H54 (cell line): ENCODE measurements at places on chromosomes 2 and 18.

- DNase-seq = no peak
These were observed 15.9 kb downstream of the C2orf74 start for GRCh38 chr2:61177727-61178549.

- DNase-seq = no peak
These were observed 256.1 kb upstream of the CHAC2 start for GRCh38 chr2:53511549-53511948.

DNA sequence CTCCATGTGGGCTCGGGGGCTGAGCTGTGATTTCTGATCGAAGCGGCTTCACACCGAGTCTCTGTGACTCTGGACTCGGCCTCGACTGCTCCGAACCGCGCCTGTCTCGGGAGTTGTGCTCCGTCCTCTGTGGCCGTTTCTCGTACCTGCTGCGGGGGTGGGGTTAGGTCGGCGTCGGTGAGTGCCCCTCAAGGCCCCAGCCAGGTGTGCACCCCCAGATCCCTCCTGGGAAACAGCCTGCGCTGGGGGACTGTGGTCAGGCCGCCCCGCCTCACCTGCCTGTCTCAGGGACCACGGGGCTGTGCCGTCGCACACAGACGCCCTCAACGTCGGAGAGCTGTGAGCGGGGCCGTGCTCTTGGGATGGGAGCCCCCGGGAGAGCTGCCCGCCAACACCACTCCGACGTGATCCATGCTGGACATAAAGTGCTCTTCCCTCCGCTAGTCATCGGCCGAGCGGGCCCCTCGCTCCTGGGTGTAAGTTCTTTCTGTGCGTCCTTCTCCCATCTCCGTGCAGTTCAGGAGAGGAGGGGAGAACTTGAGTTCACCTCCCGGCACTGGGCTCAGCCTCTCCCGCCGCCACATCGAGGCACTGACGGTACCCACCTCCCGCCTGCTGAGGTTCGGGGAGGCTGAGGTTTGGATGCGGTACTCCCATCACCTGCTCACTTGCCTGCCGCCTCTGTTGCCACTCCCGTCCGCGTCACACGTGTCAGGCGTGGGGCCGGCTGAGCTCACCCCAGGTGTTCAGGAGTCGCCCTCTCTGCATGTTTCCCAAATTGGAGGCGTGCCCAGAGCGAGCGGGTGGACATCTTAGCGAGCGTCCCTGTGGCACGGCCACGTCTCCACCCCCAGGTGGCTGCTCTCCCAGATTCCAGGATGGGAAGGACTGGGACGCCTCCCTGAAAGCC, 55.7 kb downstream of the CTDP1 start:
- DNase-seq = no peak

- no peak for DNase-seq
These were observed 3.7 kb downstream of the FAM98A start for GRCh38 chr2:33595385-33595784.

GRCh38 chr2:205850132-205850531, 167.8 kb downstream of the NRP2 start:
- DNase-seq = no peak
